ENCODE measurements at places on chromosomes 3 and 15. TPM values are rescaled to one million over a fixed set of nuclear protein-coding genes. Genes with fewer than 3 reads are reported as not detected.
A peak's percentile ranks its signal among the peaks of the same experiment; 100 is the strongest.

DNA sequence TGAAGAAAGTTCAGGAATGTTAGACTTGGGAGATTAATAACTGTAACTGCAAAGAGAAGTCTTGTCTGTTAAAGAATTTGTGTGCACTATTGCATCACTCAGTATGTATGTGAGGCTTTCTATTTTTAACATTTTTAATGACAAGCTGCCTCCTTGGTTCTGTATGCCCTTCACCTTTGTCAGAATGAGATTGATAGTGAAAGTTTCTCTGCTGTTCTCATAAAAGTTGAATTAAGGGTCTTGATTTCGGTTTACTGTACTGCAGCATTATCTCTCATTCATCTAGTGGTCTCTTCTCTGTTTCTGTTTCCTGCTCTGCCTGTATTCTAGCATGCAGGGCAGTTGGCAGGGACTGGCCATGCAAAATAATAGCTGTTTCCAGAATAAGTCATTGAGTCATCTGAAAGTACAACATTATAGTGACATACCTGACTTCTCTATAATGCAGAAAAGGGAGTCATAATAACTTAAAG is 454.9 kb downstream of the IL5RA start:
- no peak for DNase-seq
- no peaks in the 10 kb centered on the region for H3K36me3 ChIP-seq
- no peak overlapping the region for H3K27ac ChIP-seq
- no peaks in the 10 kb centered on the region for H3K27me3 ChIP-seq
- H3K4me3 ChIP-seq: no peak overlapping the region

GRCh38 chr15:33209575-33210481 is 15.3 kb upstream of the FMN1 start:
- H3K4me1 ChIP-seq: no peaks in the 10 kb centered on the region
- no peak overlapping the region for H3K27ac ChIP-seq
- peaks cover 7% of the 10 kb centered on the region for H3K27me3 ChIP-seq

RASL12 gene
- total RNA-seq: 50.5 TPM

CD200 gene
- total RNA-seq: 0.17 TPM

ZNF80 gene
- total RNA-seq: not detected

WDR93 gene
- total RNA-seq: 0.17 TPM

RFTN1 gene
- 26.7 TPM for total RNA-seq

DNA sequence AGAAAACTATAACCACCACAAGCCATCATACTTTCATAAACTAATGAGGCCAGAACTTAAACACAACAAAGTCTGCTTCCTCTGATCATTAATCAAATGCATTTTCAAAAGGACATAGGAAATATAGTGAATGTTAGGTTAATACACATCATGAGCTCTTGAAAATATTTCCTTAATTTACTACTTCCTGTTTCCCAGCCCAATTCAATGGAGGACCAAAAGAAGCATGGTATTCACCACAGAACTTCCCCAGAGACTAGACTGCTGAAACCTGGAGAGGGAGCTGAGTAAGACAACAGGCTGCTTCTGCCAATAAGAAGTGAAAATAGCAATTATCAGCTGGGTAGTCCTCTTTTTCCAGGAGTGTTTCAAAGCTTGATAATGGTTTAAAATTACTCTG is 250.3 kb downstream of the ULK4 start:
- H3K36me3 ChIP-seq: no peaks in the 10 kb centered on the region
- peak; percentile 21 for DNase-seq
- H3K27me3 ChIP-seq: no peaks in the 10 kb centered on the region
- H3K4me3 ChIP-seq: no peak overlapping the region
- peaks cover 2% of the 10 kb centered on the region for H3K4me1 ChIP-seq

GRCh38 chr3:36804295-36805055 is 40.1 kb upstream of the DCLK3 start:
- no peaks in the 10 kb centered on the region for H3K4me1 ChIP-seq
- no peak for DNase-seq

DNA sequence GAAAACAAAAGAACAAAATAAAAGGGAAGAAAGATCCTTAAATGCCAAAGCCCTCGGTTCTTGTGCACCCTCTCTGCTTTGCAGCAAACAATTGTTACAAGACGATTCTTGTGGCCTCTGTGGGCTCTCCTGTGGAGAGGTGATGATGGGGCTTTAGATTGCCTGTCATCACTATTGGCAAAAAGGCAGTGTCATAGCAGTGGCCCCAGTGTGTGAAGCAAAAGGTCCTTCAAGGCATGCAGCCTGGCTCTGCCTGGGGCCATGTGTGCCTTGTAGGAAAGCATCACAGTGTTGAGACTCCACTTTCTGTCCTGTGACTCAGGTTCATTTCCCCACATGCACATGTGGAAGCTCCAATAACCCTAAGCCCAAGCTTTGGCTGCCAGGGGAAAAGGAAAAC is 43.7 kb downstream of the POC1A start:
- no peak for DNase-seq
- H3K27me3 ChIP-seq: no peaks in the 10 kb centered on the region
- no peak overlapping the region for H3K27ac ChIP-seq
- H3K4me3 ChIP-seq: no peak overlapping the region

TMC3 gene
- total RNA-seq: not detected

DNA sequence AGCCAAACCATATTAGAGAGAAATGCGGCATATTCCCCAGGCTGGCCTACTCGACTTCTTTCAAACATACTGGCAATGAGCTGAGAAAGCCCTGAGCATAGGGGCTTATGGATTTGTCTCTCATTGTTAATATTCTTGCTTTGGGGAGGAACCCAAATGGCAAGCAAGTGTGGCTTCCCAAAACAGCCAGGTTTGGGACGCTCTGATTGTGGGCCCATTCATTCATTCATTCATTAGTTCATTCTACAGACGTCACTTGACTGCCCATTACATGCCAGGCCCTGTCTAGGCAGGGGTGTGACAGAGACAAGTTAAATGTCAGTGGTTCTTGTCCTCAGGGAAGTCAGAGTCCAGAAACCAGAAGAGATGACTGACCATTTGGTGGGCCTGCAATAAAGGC is 77.4 kb upstream of the THBS1 start:
- no peak overlapping the region for H3K27ac ChIP-seq
- peaks cover 15% of the 10 kb centered on the region for H3K4me1 ChIP-seq
- no peak overlapping the region for H3K4me3 ChIP-seq
- H3K27me3 ChIP-seq: no peaks in the 10 kb centered on the region

ABI3BP gene
- total RNA-seq: 6.2 TPM

DNA sequence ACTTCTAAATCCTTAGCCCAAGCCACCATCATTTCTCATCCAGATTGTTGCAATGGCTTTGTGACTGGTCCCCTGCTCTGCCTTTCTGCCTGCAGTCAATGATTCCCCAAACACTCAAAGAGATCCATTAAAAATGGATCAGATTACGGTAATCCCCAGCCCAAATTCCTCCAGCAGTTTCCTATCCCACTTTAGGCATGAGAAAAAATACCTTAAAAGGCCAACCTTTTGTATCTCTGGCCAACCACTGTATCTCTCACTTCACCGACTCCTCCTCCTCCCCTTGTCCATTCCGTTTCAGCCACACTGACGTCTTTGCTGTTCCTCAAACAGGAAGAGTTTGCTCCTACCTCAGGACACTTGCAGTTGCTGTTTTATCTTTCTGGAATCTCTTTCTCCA is 20.9 kb upstream of the IL1RAP start:
- no peaks in the 10 kb centered on the region for H3K27me3 ChIP-seq
- no peak overlapping the region for H3K27ac ChIP-seq
- no peaks in the 10 kb centered on the region for H3K36me3 ChIP-seq
- H3K4me3 ChIP-seq: no peak overlapping the region

CMC1 gene
- 5.4 TPM for total RNA-seq

DNASE1L3 gene
- not detected for total RNA-seq

DNA sequence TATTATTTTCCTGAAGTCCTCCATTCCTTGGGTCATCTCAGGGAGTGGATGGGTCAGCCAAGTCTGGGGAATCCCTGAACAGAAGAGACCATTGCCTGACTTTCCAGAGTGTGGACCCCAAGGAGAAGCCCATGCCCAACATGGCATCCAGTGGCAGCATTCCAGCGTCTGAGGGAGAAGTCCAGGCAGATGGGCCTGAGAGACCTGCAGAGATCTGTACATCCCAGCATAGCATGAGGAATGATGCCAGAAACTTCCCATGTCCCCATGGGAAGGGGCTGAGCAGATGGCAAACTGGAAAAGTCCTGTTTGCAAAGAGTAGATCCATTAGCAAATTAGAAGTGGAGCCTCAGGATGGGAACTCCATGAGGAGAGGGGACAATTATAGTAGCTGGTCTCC is 17.6 kb upstream of the COLQ start:
- no peak overlapping the region for H3K27ac ChIP-seq
- H3K27me3 ChIP-seq: no peaks in the 10 kb centered on the region
- no peaks in the 10 kb centered on the region for H3K4me1 ChIP-seq
- DNase-seq: no peak
- no peak overlapping the region for H3K4me3 ChIP-seq
- no peaks in the 10 kb centered on the region for H3K36me3 ChIP-seq

DNA sequence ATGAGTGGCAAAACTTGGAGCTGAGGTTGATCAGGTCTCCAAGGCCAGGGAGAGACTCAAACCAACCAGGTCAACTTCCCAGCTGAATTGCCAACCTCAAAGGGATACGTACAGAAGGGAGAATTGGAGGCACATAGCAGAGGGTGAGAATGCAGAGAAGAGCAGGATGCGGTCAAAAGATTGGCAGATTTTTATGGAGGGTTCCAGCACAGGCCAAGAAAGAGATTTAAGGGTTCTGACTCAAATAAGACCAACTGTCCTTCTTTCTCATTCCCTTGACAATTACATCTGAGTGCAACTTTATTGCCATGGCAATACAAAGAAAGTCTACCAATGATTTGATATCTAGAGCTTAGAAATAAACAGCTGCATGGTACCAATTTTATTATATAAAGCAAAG is 33.2 kb downstream of the SCG5 start:
- H3K4me1 ChIP-seq: peaks cover 2% of the 10 kb centered on the region
- no peaks in the 10 kb centered on the region for H3K27me3 ChIP-seq
- H3K27ac ChIP-seq: no peak overlapping the region
- no peak overlapping the region for H3K4me3 ChIP-seq

CLEC3B gene
- 56.3 TPM for total RNA-seq
